ENCODE measurements at places on chromosomes 5 and 9.
A peak's percentile ranks its signal among the peaks of the same experiment; 100 is the strongest.

DNA sequence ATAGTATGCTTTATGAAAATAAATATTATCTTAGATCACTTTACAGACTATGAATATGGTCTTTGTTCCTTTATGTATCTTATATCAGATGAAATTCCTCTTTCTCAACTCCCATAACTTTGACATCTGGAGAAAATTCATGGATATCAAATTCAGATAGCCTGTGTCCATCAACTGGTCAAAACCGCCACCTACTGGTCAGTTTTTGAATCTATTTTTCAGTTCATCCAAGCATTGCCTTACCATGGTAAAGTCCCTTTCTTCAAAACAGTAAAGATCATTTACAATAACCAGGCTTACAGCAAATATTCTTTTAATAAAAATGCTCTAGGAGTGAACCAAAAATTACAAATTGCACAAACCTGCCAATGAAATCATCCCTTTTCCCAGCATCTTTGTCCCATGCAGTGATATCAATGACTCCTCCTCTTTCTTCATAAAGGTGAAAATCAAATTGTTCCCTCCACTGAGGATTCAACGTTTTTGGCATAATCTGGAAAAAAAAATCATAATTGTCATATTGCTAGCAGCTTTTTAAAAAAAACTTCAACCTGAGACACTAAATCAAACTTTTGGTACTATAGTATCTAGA, 290.5 kb downstream of the SLF1 start:
- DNase-seq, result no peak

DNA sequence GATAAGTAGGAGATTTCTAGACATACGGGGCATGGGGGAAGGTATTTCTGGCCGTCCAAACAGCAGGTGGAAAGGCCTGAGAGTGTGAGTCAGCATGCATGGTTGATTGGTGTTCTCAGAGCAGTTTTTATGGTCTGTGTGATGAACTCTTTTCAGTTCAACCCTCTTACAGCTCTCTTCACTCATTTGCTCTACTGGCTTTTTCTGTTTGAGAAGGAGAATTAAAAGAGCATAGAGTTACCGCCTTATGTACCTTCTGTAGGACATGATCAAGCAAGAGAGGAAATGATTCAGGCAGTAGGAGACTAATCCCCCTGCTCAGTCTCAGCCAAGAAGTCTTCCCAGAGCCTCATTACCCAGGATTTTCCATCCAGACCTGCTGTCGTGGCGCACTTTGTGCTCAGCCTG, 92.4 kb downstream of the PRDM6 start:
- DNase-seq, result no peak

- DNase-seq, result no peak
These were observed 6.9 kb downstream of the KIAA1958 start for GRCh38 chr9:112493393-112494137.

GRCh38 chr5:175749591-175749990, 91.7 kb downstream of the HRH2 start:
- no peak for DNase-seq

DNA sequence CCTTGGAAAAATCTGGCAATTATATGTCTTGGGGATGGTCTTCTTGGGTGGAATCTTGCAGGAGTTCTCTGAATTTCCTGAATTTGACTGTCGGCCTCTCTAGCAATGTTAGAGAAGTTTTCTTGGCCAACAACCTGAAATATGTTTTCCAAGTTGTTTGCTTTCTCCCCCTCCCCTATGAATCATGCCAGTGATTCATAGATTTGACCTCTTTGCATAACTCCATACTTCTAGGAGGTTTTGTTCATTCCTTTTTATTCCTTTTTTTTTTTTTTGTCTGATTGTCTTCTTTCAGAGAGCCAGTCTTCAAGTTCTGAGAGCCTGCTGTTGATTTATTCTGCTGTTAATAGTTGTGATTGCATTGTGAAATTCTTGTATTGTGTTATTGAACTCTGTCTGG, 56.7 kb upstream of the SLC44A1 start:
- no peak for DNase-seq

DNA sequence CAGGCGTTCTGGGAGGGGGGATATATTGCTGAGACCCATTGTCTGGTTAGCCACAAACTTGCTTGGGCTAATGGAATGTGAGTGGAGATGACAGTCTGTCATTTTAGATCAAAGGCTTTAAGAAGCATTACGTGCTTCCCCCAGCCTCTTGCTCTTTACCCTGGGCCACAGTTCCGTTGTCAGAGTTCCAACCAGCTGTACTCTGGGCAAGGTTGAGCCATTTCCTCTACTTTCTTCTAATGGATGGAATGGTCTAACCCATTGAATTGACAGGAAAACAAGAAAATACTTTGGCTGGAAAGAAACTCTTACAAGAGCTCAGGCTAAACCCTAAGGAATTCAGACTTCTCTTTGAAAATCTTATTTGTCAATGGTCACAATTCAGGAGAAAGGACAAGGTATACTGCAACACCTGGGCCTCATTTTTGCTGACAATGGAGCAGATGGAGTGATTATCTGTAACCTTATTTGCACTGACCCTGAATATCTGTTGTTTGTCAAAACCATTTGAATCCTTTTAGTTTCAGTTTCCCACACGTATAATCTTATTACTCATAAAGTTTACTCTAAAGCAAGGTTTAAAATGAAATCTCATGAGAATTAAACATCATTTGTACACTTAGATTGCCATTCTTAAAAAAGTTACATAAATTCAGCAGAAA, 231.4 kb downstream of the PDE4D start:
- DNase-seq, result no peak

GRCh38 chr9:17813798-17814197, 234.9 kb downstream of the SH3GL2 start:
- no peak for DNase-seq

- DNase-seq, result no peak
These were observed 146.0 kb upstream of the NMUR2 start for GRCh38 chr5:152551061-152551460.

DNA sequence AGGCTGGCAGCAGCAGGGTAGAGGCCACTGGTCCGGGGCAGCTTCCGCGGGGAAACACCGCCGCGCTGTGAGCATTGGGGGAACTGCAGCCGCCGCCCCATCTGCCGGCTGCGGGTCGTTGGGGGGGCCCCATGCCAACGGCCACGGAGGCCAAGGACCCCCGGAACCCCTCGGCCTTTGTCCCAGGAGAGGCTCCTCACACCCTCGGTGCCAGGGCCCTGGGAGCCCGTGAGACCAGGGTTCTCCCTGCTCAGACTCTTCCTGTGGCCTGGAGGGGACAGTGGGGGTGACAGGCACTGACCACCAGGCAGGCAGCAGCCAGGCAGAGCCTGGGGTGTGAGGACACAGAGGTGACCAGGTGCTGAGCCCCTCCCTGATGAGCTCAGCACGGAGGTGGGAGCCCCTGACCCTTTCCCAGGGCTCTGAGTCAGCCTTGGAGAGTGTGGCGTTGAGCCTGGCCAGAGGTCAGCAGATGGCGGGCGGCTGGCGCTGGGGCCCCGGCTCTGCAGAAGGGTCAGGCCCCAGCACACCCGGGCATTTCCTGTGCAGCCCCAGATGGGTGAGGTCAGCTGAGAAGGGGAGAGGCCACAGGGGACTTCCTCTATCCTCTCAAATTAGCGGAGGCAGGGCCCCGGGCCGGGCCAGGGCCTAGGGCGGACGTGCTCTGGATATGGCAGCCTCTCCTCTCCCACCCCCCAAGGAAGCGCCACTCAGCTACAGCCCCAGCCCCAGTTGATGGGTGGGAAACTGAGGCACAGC, 17.9 kb upstream of the EGFL7 start:
- peak; percentile 86 for DNase-seq

- DNase-seq, result no peak
These were observed 883 bp upstream of the RNF145 start for GRCh38 chr5:159210210-159210661.

DNA sequence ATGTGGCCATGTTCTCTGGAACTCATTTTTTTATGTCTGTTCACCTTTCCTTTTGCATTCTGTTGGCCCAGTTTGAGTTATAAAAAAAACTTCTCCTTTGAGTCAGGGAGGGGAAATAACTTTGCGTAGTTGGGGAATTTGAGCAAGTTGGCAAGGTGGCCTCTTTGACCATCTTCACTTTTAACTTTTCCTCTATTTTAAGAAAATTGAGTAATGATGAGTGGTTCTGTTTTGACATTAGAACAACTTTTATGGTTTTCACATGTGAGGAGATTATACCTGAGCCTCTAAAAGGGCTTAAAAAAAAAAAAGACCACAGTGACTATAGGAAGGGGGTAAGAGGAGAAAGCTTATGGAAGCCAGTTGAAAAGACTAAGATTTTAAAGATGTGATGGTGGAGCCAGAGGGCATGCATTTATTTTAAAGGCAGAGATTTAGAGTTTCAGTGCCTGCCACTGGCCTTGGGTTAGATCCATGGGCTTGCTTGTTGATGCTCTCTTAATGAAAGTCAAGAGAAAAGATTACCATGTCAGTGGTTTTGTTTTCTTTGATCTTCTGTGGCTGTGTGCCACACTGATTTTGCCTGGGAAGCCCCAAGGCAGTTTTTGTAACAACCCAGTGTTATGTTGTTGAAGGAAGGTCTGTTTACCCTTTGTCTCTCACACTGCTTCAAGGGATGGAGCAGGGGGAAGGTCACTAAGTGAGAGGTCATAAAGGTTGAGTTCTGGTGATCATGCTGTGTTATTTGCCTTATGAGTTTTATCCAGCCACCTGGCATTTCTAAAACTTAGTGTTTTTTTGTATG, 219.7 kb upstream of the CD180 start:
- no peak for DNase-seq
